DMS153 (cell line): ENCODE measurements at places on chromosomes 5 and 9.

- no peak for DNase-seq
These were observed 23.4 kb downstream of the PAM start for GRCh38 chr5:102778478-102778877.

GRCh38 chr9:124045076-124045829, 33.7 kb downstream of the LHX2 start:
- peak; percentile 8 for DNase-seq

GRCh38 chr5:179268966-179269693, 76.1 kb downstream of the ADAMTS2 start:
- DNase-seq, result no peak

DNA sequence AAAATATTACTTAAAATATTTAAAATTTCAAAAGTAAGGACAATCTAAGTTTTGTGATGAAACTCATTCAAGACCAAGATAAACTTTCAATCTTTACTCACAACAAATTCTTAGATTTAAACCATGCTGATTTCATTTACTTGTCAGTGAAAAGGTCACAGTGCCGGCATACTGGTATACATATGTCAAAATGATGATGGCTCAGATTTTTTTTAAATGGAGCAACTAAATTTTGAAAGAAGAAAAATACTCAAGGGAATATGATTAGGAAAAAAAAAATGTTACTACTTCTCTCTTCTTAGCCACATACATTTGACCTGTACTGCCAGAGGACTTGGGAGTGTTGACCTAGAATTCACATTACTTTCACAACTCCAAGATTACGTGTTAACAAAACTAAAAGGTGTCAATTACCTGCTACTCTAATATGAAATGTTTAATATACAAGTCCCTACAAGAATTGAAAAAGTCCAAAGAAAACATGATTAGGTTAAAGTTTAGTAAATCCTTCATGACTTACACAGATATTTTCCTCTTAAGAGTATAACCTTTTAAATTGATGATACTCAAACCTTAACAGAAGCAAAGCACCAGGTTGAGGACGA, 4.6 kb downstream of the EFNA5 start:
- no peak for DNase-seq

DNA sequence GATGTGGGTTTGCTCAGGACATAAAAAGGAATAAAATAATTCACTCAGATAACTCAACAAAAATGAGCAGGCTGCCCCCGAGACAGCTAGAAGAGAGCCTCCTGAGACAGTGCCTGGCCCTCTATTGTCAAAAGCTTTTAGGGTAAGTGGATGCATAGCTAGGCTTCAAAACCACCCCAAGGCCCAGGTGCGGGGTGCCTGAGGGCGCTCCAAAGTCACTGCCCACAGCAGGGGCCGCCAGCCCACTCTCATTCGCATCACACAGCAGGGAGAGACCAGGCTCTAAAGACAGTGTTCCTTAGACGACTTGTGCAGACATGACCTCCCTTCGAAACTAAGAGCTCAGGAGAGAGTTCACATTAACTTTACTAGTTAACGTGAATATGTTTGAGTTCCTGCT, 271.5 kb downstream of the FSTL4 start:
- DNase-seq, result no peak

DNA sequence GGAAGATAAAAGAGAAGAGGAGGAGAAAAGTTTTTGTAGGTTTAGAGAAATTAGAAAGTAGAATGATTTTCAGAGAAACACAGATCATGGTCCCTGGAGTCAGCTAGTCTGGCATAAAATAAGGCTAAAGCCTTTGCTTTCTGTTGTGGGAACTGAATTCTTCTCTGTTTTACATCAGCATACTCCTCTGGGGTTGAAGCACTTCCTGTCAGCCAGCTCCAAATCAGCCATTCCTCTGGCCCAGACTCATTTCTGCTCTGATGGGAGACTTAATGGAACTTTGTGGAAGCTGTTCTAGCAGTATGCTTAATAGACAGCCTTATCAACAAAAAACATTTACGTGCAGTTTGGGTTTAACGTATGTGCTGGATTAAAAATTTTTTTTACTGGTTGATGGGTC, 143.2 kb downstream of the HMHB1 start:
- no peak for DNase-seq

DNA sequence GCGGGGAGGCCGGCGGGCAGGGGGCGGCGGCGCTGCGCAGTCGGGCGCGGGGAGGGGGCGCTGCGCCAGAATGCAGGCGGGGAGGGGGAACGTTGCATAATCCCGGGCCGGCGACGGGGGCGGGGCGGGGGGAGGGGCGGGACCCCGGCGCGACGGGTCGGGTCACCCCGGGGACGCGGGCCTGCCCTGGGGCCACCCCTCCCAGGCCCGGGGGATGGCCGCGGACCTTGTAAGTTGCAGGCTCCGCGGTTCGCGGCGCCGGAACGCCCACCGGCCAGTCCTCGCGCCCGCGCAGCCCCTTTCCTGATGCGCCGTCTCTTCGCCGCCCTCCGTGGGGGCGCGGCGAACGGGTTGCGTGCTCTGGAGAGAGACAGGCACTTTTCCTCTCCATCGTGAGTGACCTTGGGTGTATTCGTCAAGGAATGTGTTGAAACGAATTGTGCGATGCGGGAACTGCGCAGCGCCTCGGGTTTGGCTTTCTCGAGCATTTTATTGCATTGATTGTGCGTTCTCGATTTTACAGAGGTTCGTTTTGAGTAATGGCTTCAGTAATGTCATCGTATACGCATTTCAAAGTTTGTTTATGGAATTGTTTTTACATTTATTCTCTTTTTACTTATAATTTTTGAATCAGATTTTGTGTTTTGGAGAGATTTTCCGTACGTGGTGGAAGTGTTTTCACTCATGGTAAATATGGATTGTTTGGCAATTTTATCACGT, 802 bp downstream of the SPIN1 start:
- no peak for DNase-seq

DNA sequence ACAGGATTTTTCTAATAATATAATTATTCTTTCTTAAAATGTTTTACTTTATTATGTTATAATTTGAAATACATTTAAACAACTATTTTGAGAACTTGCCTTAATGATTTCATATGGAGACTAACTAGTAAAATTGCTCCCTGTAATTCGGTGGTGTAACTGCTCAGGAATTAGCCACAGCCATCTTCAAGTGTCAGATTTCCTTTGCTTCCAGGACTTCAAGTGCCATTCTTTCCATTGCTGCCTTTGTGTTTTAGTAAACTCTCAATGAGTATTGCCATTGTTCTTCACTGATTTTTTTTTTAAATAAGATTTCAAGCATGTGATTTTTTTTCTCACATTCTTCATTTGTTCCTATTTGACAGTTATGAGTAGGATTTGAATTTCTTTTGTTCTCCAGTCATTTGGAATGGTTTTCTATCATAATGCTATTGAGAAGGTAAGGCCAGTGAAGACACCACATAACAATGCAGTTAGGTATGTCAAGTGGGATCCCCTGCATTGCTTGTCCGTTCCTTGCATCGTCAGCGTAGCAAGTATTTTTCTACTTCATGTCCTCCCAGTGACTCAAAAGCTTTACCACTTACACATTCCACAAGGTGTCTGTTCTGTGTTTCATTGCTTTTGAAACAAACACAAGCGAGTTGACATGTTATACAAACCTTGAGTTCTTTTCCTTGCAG, 83.7 kb downstream of the LNPEP start:
- DNase-seq, result no peak

DNA sequence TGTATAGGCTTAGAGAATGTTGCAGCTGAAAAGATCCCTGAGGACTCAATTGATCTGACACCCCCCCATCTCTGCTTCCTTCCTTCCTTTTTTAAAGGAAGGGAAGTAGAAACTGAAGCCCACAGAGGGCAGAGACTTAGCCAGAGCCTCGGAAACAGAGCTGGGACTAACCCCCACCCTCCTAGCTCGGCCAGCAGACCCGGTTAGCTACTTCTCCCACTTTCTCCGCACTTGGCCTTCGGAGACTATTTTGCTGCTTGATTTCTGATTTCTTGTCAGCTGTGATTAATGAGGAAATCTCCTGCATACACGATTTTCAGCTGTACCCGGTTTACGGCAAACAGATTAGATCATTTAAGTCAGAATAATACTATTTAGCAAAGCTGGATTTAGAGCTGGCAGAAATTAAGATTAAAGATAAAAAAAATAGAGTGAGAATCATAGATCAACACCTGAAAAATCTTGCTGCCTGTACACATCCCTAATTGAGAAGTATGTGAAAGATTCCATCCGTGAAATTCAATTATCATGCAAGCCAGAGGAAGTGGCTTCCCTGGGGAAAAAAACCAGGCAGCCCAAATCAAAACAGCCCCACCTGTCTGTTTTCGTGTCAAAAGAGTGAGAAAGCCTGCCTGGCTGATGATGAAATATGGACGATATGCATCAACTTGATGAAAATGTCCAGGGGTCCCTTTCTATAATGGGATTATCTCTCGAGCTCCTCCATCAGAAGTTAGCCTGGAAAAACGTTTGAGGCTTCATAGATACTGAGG, 159.5 kb upstream of the SHB start:
- peak; percentile 14 for DNase-seq

DNA sequence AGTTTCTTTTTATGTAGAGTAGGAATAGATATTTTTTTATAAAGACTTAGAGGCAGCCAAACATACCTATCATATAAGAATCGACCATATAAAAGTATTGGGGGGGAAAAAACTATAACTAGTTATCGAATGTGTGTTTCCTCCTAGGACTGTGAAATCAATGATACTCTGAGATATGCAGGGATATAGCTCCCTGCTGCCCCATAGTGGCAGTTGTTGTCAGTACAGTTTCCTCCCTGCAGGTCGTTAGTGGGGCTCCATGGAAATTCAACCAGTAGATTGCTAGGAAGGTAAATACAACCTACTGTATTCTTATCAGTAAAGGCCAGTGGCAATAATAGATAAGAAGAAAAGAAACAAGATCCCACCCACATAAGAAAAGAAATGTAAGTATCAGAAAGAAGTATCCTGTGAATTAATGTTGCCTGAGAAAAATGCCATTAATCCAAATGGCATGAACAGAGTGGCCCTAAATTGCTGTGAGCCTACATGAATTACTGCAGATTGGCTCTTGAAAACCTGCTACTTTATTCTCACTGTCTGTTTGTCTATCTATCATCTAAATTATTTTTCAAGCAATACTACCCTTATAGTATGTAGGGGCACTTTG, 136.9 kb upstream of the FBN2 start:
- no peak for DNase-seq

DNA sequence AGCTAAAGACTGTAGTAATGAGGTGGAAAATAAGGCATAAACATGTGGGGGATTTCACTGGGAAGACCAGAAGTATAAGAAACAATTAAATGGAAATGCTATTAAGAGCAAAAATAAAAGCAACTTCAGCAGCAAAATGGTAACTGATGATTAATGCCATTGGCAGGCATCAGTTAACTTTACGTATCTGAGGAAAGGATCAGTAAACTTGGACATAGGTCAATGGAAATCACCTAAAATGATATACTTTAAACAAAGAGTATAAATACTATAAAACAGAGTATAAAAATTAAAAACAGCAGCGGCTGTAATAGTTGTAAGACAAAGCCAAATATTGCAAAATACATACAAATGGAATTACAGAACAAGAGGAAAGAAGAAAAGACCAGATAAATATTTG, 992.1 kb downstream of the DNAH5 start:
- DNase-seq, result no peak

GRCh38 chr5:180047667-180048066, 23.9 kb downstream of the RNF130 start:
- DNase-seq, result no peak

- no peak for DNase-seq
These were observed 131.1 kb downstream of the GPBP1 start for GRCh38 chr5:57304931-57305330.

DNA sequence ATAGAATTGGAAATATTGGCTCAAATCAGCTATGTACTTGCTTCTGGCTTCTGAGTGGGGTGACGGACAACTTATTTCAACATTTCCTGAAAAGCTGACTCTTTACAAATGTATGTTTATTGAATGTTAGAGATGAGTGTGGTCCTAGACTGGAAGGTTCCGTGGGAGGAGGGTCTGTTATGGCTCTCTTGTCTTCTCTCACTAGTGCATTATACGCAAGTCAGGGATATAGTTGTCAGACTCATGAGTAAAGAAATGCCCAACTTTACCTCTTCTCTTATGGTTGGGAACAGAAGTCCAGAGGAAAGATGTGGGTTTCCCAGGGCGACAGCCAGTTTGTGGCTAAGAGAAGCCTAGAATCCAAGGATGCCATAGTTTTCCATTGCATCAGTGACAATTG, 839.3 kb upstream of the WWC1 start:
- DNase-seq, result no peak

DNA sequence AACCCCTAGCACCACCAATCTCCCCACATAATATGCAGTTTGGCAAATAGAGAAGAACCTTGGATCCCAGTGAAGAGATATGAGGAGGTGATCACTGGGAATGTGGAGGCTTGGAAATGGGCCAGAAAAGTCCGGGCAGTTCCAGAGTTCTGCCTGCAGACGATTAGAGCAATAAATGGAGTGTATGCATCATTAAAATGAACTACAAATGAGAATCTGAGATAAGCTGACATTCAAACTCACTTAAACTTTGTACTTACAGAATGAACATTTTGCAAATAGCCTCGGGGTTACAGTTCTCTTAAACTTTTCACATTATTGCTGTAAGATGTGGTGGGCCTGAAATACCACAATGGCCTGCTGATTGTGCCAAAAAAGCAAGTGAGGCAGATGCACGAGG, 23.0 kb upstream of the LHFPL2 start:
- no peak for DNase-seq

GRCh38 chr5:56529666-56530430, 285.5 kb upstream of the MAP3K1 start:
- DNase-seq, result no peak

GRCh38 chr9:126451316-126451885, 124.8 kb downstream of the MVB12B start:
- DNase-seq, result no peak

DNA sequence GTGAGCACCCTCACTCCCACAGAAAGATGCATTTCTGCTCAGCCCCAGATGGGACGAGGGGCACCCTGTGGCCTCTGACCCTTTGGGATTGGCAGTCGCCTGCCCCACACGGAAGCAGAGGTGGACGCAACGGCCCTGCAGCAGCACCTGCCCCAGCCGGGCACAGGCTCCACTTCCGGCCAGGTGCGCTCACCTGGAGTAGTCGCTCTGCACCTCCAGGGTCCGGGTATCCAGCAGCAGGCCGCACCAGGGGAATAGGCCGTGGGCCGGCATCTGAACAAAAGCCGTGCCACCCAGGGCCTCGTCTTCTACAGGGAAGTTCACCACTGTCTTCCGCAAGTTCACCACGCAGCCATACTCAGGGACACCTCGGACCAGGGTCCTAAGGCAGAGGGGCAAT, 30.7 kb downstream of the TERT start:
- DNase-seq, result no peak
